Activated CD8-positive, alpha-beta memory T cell treated with anti-CD3 and anti-CD28 coated beads, Interleukin-2, amount 10 ng/mL, durations not matched to agents 7 days and 5 days (primary cell): ENCODE measurements at places on chromosomes 4 and X. TPM values are rescaled to one million over a fixed set of nuclear protein-coding genes. Genes with fewer than 3 reads are reported as not detected.

Gene XK
- total RNA-seq, result 0.14 TPM

Gene UGT2B17
- total RNA-seq, result not detected

Gene NAA11
- not detected for total RNA-seq

Gene EDA2R
- total RNA-seq, result 3.6 TPM

Gene ZNF732
- total RNA-seq, result not detected

Gene MAGED4
- not detected for total RNA-seq

Gene CLCN3
- 22.8 TPM for total RNA-seq

Gene RAB40AL
- 0.33 TPM for total RNA-seq

Gene GAB1
- 0.55 TPM for total RNA-seq

- DNase-seq, result no peak
Observed at GRCh38 chrX:134544513-134545151, 84.7 kb downstream of the HPRT1 start.

- DNase-seq, result no peak
Observed at GRCh38 chr4:118834070-118834469, 1.9 kb downstream of the SEC24D start.

- no peak for DNase-seq
Observed at GRCh38 chr4:81137446-81137845, 77.6 kb downstream of the PRKG2 start.

DNA sequence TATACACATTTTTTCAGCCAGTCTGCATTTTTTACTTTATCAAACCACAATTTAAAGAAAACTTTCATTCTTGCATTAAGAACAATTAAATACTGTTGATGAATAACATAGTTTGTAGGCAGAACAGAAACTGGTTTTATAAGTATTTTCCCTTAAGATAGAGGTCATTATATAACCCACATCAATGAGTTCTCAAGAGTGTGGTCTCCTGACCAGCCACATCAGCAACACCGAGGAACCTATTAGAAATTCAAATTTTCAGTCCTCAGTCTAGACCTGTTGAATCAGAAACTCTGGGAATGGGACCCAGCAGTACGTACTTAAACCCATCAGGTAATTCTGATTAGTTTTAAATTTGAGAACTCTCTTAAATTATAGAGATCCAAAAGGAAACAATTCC is 299.6 kb upstream of the ARSJ start:
- no peak for DNase-seq

- DNase-seq, result no peak
Observed at GRCh38 chrX:11321986-11322385, 28.8 kb downstream of the AMELX start.

DNA sequence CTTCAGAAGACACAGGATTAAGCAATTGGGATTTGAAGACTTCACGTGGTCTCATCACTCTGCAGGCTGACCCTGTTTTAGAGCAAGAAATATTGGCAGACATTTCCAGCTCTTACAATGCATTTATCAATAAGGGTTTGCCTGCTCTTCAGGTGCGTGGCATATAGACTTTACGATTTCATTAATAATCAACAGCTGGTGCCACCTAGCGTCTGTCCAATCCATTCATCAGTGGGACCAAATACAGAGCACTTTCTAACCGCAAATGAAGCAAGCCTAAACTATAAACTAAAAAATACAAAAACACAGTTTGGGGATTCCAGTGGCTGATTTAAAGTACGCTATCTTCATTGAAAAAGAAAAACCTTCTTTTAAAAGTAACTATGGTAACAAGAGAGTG is 125.4 kb upstream of the DMD start:
- DNase-seq, result no peak

DNA sequence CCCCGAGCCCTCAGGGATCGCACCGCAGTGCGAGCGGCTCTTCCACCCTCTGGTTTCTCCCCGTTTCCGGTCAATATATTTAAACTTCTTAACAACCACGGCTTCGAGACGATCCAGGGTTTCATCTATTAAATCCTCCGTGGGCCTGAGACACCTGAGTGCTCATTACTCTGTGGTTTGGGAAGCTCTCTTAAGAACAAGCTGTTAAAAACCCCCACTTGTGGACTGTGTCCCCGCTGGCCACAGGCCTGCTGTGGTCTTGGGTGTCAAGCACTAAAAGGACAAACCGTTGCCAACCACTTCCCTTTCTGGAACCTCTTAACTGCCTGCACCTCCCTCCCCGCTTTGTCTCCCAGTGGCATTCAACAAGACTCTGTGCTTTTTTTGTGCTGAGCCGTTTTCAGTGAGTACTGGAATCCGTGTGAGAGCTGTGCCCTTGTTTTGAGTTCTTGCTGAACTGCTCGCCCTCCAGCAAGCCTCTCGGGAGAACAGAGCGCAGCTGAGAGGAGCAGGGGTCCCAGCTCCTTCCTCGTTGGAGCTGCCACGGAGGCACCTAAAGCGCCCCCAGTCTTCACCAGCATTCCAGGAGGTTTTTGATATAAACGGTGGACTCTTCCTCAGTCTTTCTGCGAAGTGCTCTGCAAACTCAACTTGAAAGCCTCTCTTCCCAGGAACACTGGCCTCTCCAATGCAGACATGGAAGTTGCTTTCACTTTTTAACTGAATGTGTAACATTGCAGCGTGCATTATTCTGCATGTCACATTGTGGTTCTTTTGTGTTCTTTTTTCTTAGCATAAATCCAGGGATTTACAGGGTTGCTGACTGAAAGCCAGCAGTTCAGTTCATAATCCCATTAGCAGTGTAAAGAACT is 691 bp upstream of the IGFBP7 start:
- DNase-seq, result peak; percentile 54

DNA sequence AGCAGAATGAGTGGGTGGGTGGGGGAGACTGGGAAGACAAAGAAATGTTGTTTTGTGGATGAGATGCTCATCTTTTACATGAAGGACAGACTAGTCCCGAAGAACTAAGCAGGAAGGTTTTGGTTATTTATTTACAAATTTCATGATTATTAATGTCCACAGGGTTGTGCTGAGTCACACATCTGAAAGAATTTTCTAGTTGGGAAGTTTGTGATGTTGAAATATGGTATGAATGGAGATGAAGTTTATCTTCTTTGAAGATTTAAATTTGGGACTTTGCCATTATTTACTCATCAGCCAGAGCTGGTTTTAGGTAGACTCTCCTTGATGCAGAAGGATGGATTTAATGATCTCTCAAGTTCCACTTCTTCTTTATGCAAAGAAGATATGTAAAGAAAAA is 75.5 kb downstream of the MOSPD2 start:
- no peak for DNase-seq

- no peak for DNase-seq
Observed at GRCh38 chrX:134023851-134024281, 38.5 kb upstream of the GPC3 start.

- DNase-seq, result no peak
Observed at GRCh38 chr4:158538176-158538575, 16.5 kb downstream of the RXFP1 start.

DNA sequence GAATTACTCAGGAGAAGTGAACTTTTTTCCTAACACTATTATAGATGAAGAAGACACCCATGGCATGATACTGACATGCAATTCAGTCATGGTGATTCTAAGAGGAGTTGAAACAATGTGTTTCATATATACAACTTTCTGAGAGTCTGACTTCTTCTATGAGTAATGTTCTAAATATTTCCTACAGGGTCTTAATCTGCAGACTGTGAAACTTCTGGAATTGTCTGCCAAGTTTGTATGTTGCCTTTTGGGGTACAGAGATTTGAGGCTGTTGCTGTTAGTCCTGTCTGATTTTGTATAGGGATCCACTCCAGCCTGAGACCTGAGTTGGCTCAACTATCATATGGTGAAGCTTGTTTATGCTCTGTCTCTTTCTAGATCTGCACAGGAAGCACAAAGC is 160.6 kb upstream of the GATB start:
- DNase-seq, result no peak

GRCh38 chrX:11364835-11365234 is 71.6 kb downstream of the AMELX start:
- DNase-seq, result no peak
